Lung (tissue), 17 donors: ENCODE measurements at places on chromosomes 16 and 17. TPM values are rescaled to one million over a fixed set of nuclear protein-coding genes. Genes with fewer than 3 reads are reported as not detected.
A peak's percentile ranks its signal among the peaks of the same experiment; 100 is the strongest.

GRCh38 chr17:30363715-30364202 is 15.0 kb upstream of the CPD start:
- DNase-seq: no peak

- no peak for DNase-seq
Observed at GRCh38 chr17:54102246-54102645, 279.5 kb downstream of the KIF2B start.

DNA sequence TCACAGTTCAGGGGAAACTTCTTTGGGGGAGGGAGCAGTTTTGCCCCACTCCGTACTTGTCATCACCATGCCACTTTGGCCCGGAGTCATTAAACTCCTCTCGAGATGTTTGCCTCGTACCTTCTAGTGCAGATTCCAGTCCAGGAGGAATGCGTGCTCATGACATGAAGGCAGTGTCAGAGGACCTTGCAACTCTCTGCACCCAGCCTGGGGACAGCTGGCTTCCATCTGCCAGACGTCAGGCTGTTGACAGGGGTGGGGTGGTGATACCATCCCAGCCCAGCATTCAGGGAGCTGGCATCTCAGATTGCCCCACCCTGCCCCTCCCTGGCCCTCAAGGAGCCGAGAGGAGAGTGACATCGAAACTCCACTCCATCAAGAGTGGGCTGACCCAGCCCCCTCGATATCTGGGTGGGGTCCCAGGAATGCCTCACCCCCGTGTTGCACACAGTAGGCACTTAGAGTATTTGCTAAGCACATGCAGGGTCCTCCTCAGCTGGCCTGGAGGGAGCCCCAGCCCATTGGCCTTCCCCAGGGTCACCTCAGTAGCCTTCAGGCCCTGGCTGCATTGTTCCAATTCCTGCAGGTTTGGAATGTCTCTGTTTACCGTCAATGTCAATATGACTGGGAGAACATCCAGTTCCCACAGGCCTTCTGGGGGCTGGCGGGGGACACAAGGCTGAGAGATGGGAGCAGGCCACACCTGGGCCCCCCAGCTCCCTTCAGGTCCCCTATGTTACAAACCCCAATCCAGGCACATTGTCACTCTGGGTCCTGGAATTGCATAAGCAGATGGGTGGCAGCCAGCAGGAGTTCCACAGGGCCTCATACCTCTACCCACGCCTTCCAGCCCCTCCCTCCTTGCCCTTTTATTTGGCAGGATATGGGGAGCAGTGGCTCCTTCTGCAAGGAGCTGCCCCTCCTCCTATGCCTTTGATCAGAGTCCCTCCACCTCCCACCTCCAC is 21.3 kb upstream of the EMP2 start:
- peak; percentile 66 for DNase-seq

SGCA gene
- total RNA-seq: 18.2 TPM

DNA sequence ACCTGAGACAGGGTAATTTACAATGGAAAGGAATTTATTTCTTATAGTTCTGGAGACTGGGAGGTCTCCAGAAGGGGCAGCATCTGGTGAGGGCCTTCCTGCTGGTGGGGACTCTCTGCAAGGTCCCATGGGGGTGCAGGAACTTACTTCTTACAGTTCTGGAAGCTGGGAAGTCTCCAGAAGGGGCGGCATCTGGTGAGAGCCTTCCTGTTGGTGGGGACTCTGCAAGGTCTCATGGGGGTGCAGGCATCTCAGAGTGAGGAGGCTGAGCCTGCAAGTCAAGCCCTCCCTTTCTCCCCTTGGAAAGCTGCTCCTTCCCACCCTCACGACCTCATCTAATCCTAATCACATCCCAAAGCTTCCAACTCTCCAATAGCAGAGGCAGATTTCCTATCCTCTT is 157.4 kb downstream of the FOXL1 start:
- no peak for DNase-seq

DNA sequence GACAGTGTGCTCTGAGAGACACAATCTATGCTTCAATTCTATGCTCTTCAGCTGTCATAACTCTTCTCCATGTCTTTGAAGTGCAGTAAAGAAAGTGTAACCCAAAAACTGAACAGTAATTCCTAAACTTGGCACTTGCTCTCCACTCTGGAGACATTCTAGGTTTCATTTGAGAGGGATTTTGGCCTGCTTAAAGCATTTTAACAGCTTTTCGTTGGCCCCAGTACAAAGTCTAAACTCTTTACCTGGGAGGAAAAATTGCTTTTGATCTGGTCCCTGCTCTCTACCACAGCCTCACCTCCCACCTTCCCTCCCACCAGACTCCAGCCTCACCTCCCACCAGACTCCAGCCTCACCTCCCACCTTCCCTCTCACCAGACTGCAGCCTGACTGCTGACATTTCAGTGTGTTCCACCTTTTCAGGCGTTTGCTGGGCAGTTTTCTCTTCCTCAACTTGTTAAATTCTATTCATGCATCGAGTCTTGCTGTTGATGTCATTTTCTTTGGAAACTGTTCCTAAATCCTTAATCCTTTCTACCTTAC is 132.6 kb downstream of the RPTOR start:
- DNase-seq: no peak

DNA sequence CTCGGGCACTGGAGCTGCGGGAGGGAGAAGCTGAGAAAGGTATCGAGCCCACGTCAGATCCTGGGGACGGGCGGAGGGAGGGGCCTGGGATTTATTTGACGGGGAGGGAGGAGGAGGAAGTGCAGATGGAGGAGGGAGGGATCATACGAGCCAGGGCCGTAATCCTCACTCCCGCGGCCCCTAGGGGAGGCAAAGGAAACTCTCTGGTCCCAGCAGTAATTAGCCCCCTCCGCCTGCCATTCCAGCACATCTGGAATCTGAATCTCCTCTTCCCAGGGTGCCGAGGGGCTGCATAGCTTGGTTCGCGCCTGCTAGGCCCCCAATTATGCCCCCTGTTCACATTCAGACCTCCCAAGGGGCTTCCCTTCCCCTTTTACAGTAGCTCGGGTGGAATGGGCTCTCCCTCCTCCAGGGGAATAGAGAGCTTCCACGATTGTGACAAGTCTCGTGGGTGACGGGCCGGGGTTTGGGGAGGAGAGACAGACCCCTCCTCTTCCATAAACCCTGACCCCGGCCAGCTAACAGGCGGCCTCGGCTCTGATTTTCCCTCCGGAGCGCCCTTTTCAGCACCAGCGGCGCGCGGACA is at the start of gene SEZ6L2:
TSS of gene SEZ6L2 (minus strand) at position 35 of the 586 bp plus-strand sequence. CDS start 531 bp downstream, outside the sequence.
- peak; percentile 77 for DNase-seq

KRTAP9-2 gene
- not detected for total RNA-seq

TVP23B gene
- 33.8 TPM for total RNA-seq

DNA sequence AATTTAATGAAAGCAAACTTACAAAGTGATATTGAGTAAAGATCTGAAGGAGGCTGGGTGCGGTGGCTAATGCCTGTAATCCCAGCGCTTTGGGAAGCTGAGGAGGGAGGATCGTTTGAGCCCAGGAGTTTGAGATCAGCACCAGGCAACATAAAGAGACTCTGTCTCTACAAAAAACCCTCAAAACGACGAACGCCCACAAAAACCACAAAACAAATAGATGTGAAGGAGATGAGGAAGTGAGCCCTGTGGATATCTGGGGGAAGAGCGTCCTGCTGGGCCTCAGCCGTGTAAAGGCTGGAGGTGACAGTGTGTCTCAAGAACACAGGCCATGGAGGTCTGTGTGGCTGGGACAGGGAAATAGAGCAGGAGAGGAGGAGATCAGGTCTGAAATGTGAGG is 68.8 kb downstream of the ITFG1 start:
- DNase-seq: no peak

- DNase-seq: no peak
Observed at GRCh38 chr17:72928454-72929136, 163.9 kb downstream of the SLC39A11 start.

DNA sequence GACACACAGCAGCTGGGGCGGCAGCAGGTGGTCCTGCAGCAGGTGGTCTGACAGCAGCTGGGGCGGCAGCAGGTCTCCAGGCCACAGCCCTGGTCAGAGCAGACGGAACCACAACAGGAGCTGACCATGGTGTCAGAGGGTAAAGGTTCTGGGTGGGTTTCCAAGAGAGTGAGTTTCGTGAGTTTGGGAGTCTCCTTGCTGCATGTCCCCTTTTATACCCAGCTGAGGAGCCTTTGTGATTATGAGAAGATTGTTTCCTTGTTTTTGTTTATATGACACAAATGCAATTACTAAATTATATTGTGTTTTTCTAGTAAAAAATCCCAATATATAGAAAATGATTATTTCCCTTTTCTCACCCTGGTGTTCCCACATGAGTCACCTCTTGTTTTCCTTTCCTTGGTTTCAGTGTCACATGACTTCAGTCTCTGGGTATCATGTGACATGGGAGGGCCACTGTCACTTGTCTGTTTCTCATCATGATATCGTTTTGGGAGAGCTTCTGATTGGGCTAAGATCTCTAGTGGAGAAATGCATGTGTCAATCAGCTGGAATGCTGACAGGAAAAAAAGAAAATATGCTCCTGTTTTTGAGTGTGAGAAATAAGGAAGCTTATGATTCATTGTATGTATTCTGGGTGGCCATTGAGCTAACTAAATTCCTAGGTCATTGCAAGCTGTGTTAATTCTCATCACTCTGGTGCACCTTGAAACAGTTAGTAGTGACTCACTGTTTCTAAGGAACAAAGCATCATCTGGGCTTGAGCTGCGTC is at the start of gene KRTAP4-6:
TSS of gene KRTAP4-6 (minus strand) at position 185 of the 772 bp plus-strand sequence. CDS start at position 128, 57 bp downstream.
- no peak for DNase-seq
